ENCODE measurements at places on chromosomes 2 and 18.
A peak's percentile ranks its signal among the peaks of the same experiment; 100 is the strongest.

- no peak for DNase-seq
Observed at GRCh38 chr2:115412501-115412900, 970.1 kb downstream of the DPP10 start.

GRCh38 chr2:224401641-224402342 lies at the start of gene FAM124B:
FAM124B (minus strand) TSS chr2:224402107; CDS start chr2:224401768, 339 bp downstream.
- DNase-seq: peak; percentile 37

GRCh38 chr2:74560591-74560990 lies 6.1 kb downstream of the DOK1 start:
- DNase-seq: no peak

- no peak for DNase-seq
Observed at GRCh38 chr2:186887107-186888090, 38.4 kb upstream of the ZSWIM2 start.

DNA sequence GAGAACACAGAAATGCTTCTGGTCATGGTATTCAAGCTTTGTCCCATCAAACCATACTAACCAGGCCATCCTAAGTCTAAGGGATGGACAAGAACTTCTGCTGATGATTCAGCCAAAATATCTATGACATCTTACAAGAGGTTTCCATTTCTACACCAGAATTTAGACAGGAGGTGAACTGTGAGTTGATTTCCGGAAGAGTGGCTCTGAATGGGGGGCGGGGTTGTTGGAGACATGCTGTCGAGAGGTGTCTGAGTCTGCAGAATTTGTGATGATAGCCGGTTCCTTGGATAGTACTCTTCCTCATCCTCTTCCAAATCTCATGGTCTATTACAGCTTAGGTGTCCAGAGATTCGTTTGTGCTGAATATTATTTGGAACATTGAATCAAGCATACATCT lies 408.7 kb upstream of the TCF4 start:
- no peak for DNase-seq

GRCh38 chr2:8455236-8456150 lies 226.4 kb upstream of the ID2 start:
- no peak for DNase-seq

- DNase-seq: peak; percentile 33
Observed at GRCh38 chr2:3585261-3586109, 9.4 kb upstream of the COLEC11 start.

GRCh38 chr2:219628235-219628985 lies 980 bp downstream of the SLC4A3 start:
- DNase-seq: no peak

DNA sequence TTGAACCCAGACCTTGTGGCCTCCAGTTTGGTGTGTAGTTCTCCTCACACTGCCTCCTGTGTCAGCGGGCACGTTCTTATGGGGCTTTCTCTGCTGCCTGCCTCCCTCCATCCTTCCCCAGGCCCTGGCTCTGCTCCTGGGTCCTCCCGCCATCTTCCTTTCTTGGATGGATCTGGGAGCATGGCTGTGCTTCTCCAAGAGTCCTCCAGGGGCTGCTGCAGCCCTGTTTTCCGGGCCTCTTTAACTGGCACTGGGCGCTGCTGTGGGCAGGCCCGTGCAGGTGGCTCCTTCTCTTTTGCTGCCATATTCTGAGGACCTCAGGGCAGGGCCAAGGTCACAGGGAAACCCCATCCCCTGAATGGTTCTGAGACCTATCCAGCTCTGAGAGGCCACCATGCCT lies 17.8 kb downstream of the THNSL2 start:
- peak; percentile 14 for DNase-seq

- no peak for DNase-seq
Observed at GRCh38 chr2:130957915-130958314, 121.2 kb downstream of the ARHGEF4 start.

DNA sequence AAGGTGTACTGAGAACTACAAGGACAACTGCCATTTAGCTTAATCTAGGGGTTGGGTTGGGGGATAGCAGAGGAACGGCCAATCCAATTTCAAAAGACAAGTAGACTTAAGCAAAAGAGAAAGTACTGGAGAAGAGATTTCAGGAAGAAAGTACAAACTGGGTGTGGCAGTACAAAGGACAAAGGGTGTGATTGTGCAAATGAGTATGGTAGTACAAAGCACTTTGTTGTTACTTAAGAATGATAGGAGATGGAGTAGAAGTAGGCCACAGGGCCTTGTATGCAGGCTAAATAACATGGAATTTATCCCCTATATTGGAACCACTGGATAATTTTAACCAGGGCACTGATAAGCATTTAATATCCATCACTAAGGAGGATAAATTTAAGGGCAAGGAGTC lies 4.7 kb upstream of the ORC2 start:
- DNase-seq: no peak

- DNase-seq: no peak
Observed at GRCh38 chr2:45681675-45682074, 30.2 kb downstream of the PRKCE start.

Data from hematopoietic multipotent progenitor cell treated with erythropoietin and hydrocortisone succinate and interleukin-3 and kit ligand, for 17 days (in vitro differentiated cells).